D341Med (cell line): ENCODE measurements at places on chromosomes 6 and 20.

DNA sequence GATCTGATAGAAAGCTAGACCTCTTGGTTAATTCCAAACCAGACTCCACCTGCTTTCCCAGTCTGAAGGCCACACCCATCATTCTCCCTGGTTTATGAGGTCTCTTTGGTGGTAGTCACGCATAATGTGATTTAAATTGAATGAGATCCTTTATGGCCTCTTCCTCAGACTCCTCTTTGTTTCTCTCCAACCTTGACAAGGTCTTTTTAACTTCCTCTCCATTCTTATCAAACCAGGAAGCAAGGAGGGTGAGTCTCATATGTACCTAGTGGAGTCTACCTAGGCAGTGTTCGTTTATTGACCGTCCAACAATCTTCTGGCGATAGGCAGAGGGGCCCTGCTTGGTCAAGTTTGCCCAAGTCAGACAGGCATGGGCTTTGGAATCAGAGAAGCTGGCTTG, 184.2 kb upstream of the LAMP5 start:
- no peak for DNase-seq

DNA sequence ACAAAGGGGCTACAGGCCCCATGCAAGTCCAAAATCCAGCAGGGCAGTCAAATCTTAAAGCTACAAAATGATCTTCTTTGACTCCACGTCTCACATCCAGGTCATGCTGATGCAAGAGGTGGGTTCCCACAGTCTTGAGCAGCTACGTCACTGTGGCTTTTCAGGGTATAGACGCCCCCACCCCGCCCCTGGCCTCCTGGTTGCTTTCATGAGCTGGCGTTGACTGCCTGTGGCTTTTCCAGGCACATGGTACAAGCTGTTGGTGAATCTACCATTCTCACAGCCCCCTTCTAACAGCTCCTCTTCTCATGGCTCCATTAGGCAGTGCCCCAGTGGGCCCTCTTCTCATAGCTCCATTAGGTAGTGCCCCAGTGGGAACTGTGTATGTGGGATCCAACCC, 47.0 kb downstream of the NT5E start:
- no peak for DNase-seq

- DNase-seq: peak; percentile 74
These were observed 704 bp downstream of the TOP1 start for GRCh38 chr20:41029150-41029901.

DNA sequence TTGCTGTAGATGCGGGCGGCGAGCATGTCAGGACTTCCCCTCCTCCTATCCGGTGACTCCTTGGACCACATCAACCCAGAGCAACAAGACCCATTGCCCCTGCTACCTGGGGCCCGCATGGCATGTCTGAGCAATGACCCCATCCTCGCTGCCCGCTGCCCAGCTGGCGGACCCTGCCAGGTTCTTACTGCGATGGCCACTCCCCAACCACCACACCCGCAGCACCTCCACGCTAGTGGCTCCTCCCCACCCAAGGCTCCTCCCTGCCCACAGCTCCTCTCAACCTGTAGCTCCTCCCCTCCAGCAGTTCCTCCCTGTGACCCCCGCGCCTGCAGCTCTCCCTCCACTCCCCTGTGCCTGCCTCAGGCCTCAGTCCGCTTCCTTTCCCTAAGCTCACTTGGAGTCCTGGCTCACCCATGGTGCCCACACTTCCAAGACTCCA, 17.6 kb upstream of the SERPINB9 start:
- no peak for DNase-seq

DNA sequence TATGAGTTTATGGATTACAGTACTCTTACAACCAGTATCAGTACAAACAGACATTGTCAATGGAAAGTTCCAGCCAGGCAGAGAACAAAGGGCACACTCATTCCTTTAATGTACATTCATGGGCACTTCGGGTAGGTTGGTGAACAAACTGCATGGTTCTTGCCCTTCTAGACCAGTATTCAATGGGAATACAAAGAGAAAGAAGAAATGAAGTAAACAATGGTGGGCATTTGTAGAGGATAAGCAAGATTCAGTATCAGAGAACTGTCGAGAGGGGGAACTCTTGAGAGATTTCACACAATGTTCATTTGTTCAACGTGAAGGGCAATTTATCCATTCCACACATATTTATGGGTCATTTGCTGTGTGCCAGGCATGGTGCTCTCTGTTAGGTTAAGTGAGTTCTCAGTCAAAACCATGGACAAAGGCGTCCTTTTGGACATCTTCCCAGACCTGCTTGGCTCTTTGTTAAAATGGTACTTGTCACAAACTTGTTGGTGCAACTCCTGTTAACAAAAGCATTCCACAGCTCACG, 714.8 kb downstream of the DHX35 start:
- no peak for DNase-seq

GRCh38 chr6:16754876-16755275, 6.4 kb downstream of the ATXN1 start:
- DNase-seq: no peak

- no peak for DNase-seq
These were observed 108.8 kb upstream of the JARID2 start for GRCh38 chr6:15137086-15137485.

- DNase-seq: no peak
These were observed 311.2 kb upstream of the OPRM1 start for GRCh38 chr6:153727885-153728284.

DNA sequence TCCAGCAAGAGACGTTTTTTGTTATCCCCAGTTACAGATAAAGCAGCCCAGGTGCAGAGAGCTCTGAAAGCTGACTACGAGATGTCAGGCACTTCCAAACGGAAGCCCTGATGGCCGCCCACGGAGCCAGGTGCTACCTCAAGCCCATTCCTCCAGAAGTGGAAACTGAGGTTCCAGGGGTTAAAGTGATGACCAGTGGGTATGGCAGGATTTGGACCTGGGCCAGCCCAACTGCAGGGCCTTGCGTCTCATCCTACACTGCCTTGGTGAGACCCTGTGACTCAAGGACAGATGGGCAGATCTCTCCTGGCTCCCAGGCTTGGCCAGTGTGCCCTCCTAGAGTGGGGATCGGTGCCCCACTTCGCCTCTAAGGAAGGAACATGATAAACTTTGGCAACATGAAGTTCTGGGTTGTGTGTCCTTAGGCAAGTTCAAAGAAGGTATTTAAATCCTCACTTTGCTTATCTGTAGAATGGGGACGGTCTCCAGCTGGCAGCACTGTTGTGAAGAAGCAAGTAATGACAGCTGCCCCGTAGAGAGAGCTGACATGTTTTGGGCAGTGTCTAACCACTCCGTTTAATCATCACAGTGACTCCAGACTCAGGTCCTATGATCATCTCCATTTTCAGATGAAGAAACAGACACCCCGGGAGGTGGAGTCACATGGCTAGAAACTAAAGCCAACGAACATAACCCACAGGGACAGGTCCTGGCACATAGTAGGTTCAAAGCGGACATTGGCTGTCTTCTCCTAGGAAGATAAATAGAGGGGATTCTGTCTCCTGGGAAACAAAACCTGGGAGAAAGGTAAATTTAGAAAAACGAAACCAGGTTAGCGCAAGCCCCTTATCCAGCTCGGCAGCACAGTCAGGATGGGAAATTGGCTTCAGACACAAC, 34.4 kb upstream of the CDH22 start:
- no peak for DNase-seq

GRCh38 chr6:72651967-72652956, 30.4 kb downstream of the KCNQ5 start:
- no peak for DNase-seq

GRCh38 chr20:53101992-53102760, 130.0 kb downstream of the TSHZ2 start:
- no peak for DNase-seq

GRCh38 chr20:14384416-14385175, 47.2 kb upstream of the FLRT3 start:
- DNase-seq: no peak

DNA sequence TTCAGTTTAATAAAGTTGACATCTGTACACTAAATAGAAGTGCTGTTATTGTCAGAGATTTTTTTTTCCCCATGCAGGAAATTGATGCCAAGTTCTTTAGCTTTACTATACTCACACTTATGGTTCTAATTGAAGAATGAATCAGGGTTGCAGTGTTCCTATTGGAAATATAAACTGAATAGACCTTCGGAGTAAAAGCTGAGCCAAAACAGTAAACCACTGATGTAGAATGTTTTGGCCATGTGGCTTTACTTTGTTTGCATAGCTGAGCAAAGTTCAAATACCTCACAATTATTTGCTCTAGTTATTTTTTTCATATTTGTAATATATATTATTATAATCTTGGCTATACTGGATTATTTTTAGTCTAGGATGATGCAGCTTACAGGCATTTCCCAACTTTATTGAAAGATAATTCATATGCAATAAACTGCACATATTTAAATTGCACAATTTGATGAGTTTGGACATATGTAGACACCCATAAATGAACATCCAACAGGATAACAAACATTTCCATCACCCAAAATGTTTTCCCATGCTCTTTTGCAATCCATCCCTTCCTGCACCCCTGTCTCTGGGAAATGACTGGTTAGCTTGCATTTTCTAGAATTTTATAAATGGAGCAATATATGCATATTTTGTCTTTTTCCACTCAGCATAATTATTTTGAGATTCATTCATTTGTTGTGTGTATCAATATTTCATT, 105.8 kb upstream of the NOX3 start:
- no peak for DNase-seq

- no peak for DNase-seq
These were observed 716.8 kb upstream of the GJE1 start for GRCh38 chr6:141415896-141416295.

- DNase-seq: no peak
These were observed 250.7 kb upstream of the FAM83B start for GRCh38 chr6:54595844-54596243.

DNA sequence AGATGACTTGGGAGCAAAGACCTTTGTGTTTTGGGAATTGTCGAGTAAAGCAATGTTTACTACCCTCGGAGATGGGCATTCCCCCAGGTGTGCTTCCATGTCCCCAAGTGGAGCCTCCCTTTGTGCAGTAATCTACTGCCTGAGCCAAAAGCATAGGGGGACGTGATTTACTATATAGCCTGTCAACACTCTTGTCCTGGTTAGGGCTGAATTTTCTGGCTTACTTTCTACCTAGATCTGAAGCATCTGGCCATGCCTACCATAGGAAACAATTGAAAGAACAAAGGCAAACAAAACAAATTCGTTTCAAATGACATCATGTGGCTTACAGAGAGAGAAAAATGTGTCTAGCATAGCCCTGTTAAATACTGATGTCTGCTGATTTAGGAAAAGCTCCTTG, 350.6 kb downstream of the SAMD5 start:
- DNase-seq: no peak

DNA sequence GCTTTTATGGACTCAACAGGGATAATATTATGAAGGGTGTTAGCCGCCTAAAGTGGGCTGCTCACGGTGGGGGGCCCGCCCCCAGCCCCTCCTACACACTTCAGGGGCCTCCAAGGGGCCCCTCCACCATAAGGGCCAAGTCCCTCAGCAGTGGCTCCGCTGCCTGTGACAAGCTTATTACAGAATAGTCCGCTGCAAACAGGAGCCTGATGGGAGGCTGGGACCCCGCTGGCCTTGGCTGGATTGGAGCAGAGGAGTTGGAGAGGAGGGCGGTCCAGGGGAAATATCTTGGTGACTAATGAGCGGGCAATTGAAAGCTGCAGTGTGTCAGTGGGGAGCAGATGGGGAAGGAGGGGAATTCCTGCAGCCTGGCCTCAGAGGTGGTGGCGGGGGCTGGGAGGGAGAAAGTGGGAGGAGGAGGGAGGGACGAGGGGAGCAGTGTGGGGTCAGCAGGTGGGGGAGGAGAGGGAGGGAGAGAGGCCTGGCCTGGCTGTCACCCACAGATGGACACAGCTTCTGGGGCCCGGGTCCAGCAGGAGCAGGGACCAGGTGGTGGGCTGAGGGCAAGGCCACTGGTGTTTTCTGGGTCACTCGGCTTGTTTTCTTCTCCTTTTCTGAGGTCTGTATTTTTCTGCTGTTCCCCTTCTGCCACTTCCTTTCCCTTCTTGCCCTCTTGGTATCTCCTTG, 57.6 kb upstream of the FOXP4 start:
- DNase-seq: no peak
